ENCODE measurements at places on chromosomes 1 and 21.

DNA sequence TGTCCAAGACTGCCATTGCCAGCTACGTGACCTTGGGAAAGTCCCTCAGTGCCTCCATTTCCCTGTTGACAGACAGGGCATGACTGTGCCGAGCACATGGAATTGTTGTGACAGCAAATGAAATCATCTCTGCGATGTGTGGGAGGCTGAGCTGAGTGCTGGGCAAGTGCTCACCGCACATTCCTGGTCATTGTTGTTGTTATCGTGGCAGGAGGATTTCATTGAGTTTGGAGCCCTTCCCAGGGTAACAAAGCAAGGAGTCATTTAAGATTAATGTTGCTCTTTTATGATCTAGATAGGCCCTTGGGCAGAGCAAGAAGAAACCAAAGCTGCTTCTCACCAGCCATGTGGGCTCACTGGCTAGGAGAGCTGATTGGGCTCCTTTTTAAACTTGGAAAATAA lies 39.6 kb upstream of the ITPKB start:
- no peak for DNase-seq

DNA sequence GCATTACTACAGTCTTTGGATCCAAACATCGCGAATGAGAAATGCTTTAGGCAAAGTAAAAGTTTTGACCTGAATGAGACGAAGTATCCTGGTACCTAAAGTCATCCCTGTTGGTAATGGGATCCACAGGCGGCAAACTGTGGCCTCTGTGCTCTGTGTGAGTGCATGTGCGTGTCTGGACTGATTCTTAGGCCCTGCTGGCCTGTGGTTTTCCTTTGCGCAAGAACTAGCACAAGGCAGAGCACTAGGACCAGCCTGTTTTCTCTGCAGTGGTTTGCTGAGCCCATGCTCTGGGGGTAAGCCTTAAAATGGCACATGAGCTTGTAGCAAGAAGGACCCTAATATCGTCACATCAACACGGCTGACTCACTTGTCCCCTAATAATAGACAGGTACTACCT lies 251.2 kb downstream of the DSCAM start:
- DNase-seq: no peak

DNA sequence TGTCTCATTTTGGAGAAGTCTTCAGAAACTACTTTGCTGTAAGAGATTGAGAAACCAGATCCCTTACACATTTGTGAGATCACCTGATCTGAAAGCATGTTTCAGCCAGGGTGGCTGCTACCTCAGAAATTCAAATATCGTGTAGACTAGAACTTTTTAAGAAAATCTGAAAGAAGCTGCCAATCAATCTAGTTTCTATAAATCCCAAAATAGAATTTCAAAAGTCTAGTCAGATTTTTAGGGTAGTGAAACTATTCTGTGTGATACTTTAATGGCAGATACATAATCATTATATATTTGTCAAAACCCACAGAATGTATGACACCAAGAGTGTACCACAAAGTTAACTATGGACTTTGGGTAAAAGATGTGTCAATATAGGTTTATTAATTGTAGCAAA lies 79.9 kb upstream of the PLPPR5 start:
- DNase-seq: no peak

DNA sequence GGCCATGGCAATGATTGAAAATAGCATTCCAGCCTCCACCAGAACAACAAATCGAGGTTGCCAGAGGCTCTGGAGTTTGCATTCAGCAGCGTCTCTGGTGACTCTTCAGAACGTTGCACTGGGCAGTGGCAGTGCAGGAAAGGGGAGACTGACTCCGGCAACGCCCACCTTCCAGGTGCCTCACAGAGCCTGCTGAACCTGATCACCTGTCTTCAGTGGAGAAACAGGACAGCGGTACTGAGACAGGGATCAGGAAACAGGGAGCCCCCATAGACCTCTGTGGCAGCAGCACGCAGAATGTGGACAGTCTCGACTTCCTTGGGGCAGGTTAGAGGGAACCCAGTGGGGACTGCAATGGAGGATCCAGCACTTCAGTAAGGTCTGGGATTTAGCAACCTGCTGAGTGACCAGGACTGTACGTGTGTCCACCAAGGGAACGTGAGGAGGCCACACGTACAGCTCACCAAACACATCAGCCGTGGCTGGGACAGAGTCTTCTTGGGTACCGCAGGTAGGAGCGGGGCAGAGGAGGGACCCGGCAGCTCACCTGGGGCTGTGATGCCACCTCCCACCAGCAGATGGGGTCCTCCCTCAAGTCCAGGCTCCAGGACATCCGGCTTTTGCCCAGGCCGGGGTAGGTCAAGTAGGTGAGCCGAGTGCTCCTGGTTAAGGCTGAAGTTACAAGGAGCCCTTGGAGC lies 128.6 kb downstream of the PRDM2 start:
- no peak for DNase-seq

DNA sequence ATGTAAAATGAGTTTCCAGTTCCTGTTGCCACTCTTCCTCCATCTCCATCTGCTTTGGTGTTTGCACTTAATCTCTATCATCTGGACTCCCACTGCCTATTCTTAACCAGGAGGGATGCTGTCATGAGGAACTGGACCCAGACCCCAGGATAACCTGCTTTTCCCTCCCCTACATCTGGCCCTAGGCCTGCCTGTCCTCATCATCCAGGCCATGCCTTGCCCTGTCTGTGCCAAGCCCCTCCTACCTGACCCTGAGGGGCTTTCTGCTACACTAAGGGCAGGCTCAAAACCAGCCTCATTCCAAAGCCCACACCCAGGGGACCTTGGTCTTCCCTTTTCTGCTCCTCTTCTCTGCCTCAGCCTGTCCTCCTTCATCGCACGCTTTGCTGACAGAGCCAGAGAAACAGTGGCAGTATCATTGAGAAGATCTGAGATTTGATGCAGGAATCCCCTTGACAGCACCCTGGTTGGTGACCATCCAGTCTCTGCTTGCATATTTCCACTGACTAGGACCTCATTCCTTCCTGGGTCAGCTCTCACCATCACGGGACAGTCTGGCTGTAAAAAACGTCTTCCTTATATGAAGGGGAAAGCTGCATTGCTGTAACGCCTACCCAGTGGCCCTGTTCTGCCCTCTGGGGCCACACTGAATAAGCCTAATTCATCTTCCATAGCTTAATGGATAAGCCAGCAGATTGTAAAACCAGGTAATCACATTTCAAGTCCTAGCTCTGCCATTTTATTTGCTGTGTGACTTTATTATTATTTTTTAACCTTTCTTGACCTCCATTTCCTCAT lies 38.8 kb downstream of the PLXNA2 start:
- no peak for DNase-seq
